Stimulated activated naive CD4-positive, alpha-beta T cell treated with Interleukin-2 at 50 U/mL for 16 hours (primary cell): ENCODE measurements at places on chromosomes 13 and 19.

DNA sequence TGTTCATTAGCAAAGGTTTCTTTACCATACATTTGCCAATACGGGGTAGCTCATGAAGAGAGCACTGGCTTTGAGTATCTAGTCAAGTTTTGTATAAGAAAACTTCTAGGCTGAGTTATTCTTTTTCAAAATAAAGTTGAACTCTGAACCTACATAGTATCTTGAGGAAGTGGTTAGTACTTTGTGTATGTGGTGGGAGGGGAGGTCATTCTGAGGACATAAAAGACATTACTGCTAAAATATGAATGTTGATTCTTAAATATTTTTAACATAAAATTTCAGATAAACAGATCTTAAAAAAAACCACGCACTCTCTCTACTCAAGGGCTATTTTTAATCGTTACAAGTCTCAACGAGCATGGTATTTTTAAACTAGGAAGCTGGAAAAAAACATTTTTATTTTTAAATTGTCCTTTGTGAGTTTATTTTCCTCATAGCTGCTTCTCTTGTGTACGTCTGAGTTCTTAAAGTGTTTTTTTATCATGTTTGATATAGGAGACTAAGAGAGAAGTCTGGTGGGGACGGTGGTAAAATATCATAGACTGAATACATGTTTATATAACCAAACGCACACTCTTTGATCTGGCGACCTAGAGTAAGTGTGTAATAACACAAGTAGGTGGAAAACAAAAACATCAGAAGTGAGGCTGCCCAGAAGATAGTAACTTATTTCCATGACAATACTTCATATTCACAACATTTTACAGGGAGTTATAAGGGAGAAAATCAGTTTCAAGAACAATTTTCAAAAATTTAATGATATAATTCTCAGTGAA, 118.0 kb upstream of the POSTN start:
- no peak for DNase-seq

DNA sequence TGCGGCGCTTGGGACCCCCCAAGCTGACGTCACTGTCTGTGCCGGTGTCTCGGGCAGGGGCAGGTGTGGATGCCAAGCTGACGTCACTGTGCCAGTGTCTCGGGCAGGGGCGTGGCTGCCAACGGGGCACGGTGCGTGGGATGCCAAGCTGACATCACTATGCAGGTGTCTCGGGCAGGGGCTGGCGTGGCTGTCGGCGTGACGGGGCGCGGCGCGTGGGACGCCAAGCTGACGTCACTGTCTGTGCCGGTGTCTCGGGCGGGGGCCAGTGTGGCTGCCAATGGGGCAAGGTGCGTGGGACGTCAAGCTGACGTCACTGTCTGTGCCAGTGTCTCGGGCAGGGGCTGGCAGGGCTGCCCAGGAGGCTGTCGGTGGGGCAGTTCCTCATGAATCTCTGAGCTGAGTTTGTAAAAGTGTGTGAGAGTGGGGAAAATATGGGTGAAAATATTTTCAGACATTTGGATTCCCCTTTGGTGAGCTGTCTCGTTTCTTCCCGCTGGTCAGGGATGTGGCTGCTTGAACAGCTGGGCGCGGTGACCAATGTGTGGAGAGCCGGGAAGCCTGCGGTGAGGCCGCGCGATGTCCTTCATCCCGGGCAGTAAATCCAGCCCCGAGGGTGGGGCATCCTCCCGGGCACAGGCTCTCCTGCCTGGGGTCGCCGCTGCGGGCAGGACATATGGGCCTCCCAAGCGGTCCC, 25.2 kb downstream of the MCF2L start:
- no peak for DNase-seq

- DNase-seq, result no peak
Measured at GRCh38 chr13:20519875-20520274, 5.8 kb downstream of the CRYL1 start.

DNA sequence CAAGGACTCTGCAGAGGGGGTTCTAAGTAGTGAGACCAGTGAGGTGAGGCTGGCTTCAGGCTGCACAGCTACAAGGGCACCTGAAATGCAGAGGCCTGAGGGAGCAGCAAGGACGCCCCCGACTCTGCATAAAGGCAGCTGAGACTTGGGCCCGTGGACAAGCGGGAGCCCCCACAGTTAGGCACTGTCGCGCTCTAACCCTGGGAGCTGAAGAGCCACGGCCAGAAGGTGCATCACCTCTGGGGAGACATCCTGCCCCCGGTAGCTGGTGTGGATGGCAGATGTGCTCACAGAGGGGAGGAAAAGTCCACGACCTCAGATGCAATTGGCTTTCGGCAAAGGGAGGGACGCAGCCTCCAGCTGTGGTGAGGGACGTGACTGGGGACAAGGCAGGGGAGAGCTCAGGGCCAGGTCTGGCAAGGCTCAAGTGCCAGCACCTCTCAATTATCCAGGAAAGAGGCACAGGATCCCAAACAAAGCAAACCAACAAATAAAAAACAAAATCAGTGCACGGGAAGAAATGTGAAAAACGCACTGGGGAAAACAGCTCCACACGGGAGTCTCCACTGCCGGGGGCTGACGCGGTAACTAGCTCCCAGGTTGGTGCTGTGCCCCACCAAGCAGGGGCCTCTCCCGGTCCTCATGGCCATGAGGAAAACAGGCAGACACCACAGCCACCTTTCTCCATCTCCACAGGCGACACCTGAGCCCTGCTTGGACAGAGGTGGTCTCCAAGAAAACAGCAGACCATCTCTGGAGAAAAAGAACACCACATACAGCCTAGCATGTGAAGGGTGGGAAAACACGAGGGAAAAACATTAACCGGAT, 23.0 kb upstream of the PLPP2 start:
- DNase-seq, result no peak

DNA sequence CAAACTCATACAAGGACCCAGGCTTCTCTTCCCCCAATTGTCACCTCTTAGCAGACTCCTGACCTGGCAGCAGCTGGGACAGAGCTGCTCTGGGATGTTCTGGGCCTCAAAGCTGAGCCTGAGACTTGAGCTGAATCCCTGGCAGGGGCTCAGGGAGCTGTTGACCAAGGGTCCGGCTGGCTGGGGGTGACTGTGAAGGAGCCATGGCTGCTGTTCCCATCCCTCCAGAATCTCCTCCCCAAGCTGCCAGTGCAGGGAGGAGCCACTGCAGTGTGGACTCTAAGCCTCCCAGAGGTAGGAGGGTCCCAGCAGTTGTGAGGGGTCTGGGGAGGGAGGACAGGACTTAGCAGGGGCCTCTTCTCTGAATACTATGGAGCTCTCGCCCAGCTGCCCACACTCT, 2.2 kb downstream of the SIGLEC6 start:
- no peak for DNase-seq
